ENCODE measurements at places on chromosomes 2 and 18.

DNA sequence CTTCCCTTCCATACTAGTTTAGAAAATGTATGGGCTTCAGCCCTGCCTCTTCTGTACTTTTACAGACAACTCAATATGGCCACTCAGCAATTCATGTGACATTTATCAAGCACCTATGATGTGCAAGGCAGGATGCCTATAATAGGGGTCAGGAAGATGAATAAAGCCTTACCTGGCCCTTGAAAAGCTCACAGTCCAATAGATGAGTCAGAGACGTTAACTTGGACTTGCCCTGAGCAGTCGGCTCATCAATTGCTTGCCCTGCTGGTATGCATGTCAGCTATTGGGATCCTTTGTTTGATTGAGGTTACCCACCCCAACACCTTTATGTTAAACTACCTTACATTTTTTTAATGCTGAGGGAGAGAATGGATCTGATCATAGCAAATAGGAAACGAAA is 116.1 kb downstream of the DNER start:
- DNase-seq, result no peak

DNA sequence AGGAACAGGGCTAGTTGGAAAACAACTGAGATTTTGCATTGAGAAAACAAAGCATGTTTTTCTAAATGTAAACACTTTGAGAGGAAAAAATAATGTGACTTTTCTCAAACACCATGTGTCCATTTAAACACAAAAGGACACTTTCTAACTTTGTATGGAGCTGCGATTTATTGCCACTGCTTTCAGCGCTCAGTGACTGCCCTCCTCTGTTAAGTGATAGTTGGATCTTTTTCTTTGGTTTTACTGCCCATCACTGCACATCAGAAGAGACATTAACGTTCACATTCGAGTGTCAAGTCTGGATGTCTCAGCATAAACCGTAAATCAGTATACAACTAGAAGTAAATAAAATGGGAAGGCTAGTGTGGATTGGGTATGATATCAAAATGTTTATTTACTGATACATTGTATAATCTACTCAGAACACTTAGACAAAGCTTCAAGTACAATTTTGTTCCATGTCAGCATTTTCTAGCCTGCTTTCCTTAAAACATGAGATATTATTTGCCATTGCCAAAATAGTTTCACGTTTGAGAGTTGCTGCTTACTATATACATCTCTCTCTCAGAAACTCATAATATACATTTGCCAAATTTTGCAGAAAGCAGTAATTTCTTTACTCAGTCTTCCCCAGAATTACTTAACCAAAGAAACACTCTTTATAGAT is 237.6 kb downstream of the IKZF2 start:
- DNase-seq, result no peak

GRCh38 chr2:177175917-177176668 is 36.5 kb upstream of the HNRNPA3 start:
- DNase-seq, result no peak

DNA sequence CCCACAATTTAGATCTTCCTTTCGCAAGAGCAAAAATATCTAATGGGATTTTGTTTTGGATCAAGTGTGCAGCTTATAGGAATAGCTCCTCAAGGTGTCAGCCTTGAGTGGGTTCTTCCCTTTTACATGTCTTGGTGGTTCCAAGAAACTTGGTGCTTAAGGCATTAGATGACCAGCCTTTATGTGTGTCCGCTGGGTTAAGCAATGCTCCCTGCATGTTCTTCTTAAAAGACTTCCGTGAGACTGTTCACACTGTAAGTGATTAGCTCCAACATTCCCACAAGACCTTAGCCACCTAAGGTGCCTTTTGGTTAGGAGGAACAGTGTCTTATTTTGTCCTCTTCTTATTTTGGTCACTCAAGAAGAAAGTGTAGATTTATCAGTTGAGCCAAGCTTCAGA is 44.3 kb upstream of the GPR39 start:
- DNase-seq, result no peak

DNA sequence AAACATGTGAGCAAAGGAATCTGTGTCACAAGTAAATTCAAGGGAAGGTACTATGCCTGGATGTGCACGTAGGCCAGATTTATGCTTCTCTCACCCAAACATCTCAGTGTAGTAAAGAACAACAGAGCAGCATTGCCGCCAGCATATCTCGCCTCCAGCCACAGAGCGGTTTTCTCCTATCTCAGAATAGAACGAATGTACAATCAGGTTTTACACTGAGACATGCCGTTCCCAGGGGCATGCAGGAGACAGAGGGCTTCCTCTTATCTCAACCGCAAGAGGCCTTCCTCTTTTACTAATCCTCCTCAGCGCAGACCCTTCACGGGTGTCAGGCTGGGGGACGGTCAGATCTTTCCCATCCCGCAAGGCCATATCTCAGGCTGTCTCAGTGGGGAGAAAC is 175.3 kb downstream of the RPIA start:
- no peak for DNase-seq

DNA sequence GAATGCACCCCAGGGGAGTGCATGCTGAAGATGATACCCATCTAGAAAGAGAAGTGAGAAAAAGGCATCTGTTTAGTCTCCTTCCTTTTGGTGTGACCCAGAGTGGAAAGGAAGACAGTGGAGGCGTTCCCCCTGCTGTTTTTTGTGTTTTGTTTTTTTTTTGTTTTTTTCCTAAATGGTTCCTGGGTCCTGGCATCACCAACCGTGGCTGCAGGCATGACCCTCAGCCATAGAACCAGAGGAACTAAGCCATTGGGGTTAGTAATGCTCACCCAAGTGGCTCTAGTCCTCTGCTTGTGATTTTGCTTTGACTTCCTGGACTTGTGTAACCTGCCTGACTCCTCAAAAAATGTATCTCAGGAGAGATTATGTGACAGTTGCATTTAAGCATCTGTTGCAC is 451.3 kb downstream of the DCC start:
- DNase-seq, result no peak

DNA sequence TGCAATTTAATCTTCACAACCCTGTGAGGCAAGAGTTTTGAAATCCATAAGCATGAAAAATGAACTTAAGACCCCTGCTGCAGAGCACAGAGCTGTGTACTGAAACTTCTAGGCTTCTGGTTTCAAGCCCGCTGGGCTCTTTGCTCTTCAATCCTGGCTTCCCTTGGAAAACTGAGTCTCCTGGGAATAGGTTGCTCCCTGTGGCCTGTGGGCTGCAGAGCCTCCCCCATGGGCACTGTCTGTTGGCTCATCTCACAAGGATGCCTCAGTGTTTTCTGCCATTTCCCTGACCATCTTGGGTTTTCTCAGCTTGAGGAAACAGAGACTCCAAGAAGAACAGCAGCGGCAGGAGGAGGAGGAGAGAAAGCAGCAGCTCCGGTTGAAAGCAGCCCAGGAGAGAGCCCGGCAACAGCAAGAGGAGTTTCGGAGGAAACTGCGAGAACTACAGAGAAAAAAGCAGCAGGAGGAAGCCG is 44.5 kb downstream of the SUMO1 start:
- DNase-seq, result no peak

GRCh38 chr18:9428301-9428706 is 47.0 kb upstream of the RALBP1 start:
- no peak for DNase-seq

- DNase-seq, result no peak
Measured at GRCh38 chr2:117875786-117876185, 61.3 kb downstream of the DDX18 start.

GRCh38 chr2:134675314-134675713 is 43.5 kb downstream of the TMEM163 start:
- DNase-seq, result no peak

- peak; percentile 51 for DNase-seq
Measured at GRCh38 chr2:41869542-41870264, 178.1 kb upstream of the PKDCC start.

GRCh38 chr18:47331026-47331425 is 79.6 kb upstream of the SKOR2 start:
- DNase-seq, result no peak

GRCh38 chr2:194765723-194766122 is 891.3 kb upstream of the SLC39A10 start:
- DNase-seq, result no peak

DNA sequence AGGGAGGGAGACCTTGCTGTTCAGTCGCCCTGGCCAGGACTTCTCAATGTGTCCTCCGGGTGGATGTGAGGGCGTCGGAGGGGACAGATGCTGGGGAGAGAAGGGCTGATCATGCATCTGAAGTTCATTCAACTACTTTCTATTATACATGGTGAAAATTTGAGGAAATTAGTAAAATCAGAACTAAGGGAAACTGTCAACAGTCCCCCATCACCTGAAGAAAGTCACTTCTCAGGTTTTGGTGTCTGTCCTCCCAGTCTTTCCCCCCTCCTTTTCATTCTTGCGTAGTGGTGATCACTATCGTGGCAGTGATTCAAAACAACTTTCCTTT is 17.4 kb upstream of the ACKR3 start:
- DNase-seq, result no peak

DNA sequence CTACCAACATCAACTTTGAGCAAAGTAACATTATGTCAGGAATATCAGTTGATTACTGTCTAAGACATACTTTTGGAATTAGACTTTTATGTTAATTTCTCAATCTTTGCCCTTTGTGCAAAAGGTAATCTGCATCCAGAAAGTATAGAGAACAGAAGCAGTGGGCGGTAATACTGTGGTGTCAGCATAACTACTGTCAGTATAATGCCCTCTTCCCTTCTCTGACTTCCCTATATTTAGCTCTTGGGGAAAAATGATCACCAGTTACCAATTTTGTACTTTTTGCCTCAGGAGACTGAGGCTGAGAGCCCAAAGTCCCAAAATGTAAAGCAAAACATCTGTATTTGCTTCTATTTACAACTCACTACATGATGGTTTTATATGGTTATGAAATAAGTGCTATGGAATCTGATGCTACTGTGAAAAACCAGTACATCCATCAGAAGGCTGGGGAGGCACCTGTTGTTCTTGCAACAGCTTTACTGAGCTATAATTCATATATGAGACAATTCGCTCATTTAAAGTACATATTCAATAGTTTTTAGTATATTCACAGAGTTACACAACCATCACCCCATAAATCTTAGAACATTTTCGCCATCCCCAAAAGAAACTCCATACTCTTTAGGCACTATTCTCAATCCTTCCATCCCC is 51.3 kb upstream of the CD302 start:
- no peak for DNase-seq

DNA sequence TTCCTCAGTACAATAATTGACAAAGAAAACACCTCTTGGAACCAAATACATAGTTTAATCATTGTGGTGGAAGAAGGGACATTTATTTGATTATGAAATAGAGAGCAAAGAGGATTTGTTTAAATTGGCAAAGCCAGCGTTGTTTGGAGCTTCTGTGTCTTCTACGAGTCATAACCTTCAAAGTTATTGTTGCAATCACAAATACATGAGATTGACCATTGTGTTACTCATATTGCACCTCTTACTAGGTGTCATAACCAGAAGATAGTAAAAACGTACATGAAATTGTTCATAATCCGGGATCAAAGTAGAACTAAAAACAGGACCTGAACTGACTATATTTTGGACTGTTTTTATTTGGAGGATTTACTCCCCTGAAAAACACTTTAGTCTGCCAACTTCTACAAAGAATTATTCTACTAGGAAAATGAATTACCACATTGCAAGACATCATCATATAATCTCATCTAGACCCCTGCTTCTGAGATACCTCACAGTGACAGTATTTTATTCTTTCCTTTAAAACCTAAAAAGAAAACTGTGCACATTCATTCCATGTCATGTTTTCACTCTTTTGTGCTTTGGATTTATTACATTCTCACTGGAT is 151.7 kb upstream of the KLF7 start:
- no peak for DNase-seq

- no peak for DNase-seq
Measured at GRCh38 chr2:70145851-70146739, 44.7 kb downstream of the C2orf42 start.

GRCh38 chr2:197515315-197515738 is 539 bp upstream of the MOB4 start:
- DNase-seq, result no peak

DNA sequence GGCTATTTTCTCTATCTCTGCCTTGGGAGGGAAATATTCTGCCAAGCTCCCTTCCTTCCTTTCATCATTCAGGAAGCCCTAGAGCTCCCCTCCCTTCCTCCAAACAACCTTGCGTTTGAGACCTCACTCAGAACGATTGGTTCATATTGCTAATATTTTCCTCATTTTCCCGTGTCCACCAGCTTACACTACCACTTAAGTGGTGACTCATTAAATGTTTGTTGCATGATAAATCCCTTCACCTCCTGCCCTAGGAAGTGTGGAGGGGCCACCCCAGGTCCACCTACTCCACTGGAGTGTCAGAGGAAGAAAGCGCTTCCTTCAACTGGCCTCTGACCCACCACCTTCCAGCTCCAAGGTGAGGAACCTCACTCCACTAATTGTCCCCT is 2.3 kb upstream of the LPIN2 start:
- no peak for DNase-seq

DNA sequence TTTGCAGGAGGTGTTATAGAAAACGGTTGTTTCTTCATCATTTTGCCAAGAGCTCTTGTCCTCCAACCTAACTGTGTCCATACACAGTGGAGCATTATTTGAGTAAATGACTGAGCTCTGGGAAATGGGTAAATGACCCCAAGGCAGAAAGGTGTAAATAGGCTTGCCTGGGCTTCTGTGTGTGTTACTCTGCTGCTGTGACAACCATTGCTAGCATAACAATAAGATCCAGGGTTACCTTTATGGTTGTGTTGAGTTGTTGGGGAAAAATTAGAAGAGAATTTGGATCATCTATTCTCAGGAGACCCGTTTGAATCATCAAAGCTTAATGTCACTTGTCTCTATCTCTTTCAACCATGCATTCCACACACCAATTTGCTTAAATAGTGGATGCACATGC is 672.7 kb downstream of the DPP10 start:
- DNase-seq, result no peak

DNA sequence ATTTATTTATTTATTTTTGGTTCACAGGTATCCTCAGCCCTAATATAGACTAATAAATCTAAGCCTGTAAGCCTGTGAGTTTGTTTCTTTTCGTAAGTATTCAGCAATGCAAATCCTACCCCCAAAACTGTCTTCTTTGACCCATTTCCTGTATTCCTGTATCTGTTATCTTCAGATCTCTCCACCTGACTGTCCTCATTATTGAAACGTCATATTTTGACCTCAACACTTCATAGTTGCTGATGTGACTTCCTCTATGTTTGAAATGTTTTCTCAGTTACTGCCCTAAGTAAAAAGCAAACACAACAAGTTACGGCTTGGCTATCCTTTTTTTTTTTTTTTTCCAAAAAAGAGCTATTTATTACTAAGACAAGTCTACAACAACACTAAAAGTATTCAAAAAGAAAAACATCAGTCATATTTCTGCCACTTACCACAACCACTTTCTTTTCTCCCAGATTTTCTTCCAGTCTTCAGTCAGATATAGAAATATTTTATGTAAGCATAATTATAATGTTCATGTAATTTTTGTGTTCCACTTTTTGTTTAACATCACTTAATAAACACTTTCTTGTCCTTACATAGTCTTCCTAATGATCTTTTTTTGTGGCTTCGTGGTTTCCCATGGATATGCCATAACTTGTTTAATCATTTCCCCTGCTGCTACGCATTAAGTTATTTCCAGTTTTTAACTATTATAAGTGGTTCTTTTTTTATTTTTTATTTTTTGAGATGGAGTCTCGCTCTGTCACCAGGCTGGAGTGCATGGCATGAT is 45.0 kb upstream of the EML4 start:
- DNase-seq, result no peak

GRCh38 chr18:12995952-12996477 is 4.9 kb downstream of the CEP192 start:
- no peak for DNase-seq

Measured in C1 segment of cervical spinal cord (tissue), 14 donors.